Kidney (tissue), 22 donors: ENCODE measurements at places on chromosomes 1 and 21. TPM values are rescaled to one million over a fixed set of nuclear protein-coding genes. Genes with fewer than 3 reads are reported as not detected.

DNA sequence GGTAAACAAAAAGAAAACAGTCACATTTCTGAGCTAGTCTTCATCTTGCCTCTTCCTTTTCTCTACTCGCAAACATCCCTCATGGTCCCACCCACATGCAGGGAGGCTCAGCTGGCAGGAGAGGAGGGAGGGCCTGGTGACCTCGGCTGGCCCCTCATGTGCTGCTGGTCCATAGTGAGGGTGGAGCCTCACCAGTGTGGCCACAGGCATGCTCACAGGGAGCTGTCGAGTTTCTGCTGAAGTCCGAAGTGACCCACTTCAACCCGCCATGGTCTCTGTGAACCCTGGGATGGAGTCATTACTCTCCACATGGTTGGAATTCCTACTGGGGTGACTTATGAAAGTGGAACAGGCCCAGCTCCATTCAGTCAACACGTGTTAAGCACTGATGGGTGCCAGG lies 253.4 kb downstream of the RHOU start:
- no peak for DNase-seq

GRCh38 chr1:63747445-63747844 lies 26.4 kb upstream of the ROR1 start:
- no peak for DNase-seq

DNA sequence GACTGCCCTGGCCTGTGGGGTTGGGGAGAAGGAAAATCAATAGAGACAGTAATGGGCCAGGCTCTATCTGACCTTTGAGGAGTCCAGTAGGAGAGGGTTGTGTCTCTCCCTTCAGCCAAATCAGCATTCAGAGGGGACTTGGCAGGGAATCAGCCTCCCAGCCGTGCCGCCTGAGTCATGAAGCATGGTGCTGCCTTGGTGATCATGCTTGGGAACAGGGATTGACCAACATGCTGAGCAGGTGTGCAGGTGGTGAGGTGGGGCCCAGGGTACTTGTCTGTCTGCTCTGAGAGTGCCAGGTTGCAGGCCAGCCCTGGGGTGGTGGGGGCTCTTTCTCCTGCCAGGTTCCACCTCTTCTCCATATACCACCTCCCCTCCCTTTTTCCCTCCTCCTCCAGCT lies 58.9 kb upstream of the TLR5 start:
- no peak for DNase-seq

DNA sequence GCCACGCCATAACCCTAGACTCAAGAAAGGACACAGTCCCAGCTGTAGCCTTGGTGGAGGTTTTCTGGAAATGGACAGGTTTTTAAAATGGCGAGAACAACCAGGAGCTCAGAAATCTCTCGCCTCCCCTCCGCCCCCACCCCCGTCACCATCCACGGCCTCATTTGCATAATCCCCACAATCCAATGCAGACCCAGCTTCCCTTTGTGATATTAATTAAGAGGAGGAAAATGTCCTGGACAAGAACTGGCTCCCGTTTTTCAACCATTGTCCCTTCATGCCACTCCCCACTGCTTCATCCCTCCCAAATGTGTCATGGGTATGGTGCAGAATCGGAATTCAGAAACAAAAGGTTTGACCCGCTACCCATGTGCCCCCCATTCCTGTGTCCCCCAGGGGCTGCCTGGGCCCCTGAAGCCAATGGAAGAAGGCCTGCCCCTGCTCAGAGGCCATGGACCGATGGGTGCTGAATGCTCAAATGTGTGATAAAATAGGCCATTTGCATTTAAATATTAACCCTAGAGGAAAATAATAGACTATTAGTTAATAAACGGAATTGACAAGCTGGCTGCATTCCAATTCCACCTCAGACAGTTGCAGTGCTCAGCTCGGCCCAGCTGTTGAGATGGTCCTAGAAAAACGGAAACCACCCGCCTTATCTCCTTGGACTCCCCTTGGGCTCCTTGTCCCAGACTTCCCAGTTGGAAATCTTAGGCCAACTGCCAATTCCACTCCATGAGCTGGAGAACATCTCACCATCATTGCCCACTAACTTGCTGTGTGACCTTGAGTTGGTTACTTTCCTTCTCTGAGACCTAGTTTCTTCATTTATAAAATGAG lies 10.7 kb upstream of the EPHB2 start:
- no peak for DNase-seq

DNA sequence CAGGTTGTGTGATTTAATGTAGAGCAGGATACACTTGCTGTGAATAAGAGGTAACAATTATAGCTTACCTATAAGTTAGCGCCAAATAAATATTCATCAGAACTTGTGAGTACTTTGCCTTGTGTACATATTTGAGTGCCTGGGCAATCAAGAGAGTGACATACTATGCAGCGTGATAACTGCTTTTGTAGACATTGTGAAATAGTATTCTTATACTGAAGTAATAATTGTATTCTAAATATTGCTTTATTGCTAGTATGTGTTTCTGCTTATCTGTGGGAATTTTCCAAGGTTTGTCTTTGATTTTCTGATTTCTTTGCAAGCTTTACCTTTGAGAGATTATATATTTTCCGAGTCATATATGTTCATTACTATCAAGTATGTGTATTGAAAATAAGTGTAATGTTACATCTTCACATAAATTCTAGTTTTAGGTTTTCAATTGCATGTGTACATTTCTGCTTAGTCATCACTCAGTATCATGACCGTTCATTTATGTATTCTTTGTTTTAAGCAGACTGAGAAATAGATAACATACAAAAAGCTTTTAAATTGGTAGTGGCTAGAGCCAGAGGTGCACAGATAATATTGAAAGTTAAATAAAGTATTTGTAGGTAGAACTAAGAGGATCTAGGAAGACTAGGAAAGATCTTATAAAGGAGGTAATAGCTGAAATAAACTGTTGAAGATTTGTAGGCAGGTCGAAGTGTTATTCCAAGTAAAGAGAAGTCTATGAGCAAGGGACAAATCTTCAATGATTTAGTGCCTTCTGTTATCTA lies 19.5 kb downstream of the USP25 start:
- no peak for DNase-seq

GRCh38 chr1:9960011-9960410 lies 16.7 kb downstream of the NMNAT1 start:
- DNase-seq = no peak

GRCh38 chr21:45724345-45724961 lies 80.9 kb downstream of the PCBP3 start:
- peak; percentile 46 for DNase-seq

DNA sequence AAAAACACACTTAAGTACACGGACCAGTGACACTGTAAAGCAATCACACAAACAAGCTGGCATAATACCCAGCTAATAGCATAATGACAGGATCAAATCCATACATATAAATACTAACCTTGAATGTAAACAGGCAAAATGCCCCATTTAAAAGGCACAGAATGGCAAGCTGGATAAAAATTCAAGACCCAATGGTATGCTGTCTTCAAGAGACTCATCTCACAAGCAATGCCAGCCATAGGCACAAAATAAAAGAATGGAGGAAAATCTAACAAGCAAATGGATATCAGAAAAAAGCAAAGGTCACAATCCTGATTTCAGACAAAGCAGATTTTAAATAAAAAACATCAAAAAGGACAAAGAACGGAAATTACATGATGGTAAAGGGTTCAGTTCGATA lies 79.1 kb upstream of the PTGFR start:
- no peak for DNase-seq

- DNase-seq = no peak
Measured at GRCh38 chr21:16522548-16522947, 792.8 kb downstream of the USP25 start.

Gene CELA3B
- polyA plus RNA-seq = not detected

Gene LEMD1
- polyA plus RNA-seq = not detected

Gene ANXA9
- polyA plus RNA-seq = 38.5 TPM

Gene AGO1
- polyA plus RNA-seq = 3.3 TPM

Gene TMEM125
- polyA plus RNA-seq = 22.0 TPM

Gene TTC3
- 22.3 TPM for polyA plus RNA-seq

Gene BSND
- 22.7 TPM for polyA plus RNA-seq

Gene KLHL12
- polyA plus RNA-seq = 27.5 TPM

Gene TRPM2
- 2.0 TPM for polyA plus RNA-seq
